KG1 (cell line): ENCODE measurements at places on chromosomes 12 and 14.

DNA sequence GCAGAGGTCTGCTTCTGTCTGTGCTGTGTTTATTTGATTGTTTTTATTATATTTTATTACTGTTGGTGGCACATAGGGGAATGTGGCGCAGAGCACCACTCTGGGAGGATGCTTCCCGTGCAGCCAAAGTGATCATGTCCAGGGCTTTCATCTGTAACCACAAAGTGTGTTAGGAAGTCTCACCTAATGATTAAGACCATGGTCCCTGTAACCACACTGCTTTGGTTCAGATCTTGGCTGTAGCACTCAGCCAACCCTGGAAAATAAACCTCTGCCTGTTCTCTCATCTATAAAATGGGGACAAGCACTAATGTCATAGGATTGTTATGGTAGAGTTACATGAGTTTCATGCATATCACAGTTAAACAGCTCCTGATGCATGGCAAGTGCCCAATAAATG, 1.9 kb downstream of the RESF1 start:
- DNase-seq = no peak

DNA sequence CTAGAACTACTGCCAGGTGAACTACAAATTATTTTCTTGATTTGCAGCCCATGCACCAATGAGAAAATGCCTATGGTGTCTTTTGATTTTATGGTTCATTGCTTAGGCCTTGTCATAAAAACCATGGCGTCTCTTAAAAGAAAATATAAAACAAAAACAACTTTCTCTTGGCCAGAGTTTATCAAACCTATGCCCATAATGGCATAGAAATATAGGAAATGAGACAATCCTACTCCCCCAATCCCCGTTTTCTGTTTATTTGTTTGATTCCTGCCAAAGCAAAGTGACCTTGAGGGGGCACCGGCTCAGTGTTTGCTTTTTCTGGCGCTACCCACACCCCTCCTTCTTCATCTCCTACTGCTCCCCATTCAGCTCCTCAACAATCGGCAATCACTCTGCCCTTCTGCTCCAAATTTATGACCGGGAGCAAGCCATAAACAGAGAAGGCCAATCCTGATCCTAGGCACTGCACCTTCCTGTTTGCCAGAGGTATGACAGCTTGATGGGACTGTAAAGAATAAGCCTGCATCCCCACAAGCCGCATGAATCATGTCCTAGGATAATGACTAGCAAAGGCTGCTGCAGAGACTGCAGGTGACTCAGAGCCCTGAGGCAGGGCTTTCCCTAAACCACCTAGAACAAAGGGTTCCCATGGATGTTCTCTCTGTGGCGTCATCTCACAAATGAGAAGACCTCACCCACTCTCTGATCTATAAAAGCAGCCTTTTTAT, 874.9 kb downstream of the NRXN3 start:
- DNase-seq = no peak

DNA sequence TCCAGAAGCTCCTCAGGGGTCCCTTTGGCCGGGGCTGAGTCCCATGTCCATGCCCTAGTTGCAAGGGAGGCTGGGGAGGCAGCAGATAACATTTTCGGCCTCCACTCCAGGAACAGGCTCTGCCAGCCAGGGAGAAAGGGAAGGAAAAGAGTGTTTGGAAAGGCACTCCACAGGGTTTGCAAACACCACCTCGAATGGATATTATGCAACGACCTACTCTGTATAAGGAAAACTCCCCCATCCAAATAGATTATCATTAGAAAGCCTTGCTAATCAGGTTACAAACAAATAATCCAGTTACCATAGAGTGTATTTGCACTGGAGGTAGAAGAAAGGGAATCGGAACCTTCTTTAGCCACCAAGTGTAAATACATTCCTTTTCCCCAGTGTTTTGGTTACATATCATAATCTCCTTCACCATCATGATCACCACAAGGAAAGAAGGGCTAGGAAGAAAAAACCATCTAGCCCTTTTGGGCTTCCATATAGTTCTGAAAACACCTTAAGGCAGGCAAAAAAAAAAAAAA, 40.4 kb downstream of the TMCC3 start:
- DNase-seq = no peak

DNA sequence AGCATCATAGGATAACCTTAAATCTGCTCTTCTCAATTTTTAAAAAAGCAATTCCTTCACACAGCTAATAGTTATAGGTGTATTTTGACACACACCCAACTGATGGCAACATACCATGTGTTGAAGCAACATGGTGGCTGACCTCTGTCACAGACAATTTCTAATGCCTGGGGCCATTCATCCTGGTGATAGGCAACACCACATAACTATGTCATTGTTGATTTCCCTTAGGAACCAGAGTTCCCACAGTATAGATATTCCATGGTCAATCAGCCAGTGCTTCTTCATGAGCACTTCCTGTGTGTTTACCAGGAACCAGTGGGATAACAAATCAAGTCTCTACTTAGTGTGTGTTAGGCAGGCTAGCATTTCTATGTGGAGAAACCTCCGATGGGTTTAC, 88.3 kb downstream of the FIGNL2 start:
- no peak for DNase-seq

- no peak for DNase-seq
Measured at GRCh38 chr14:51335531-51335930, 95.5 kb downstream of the TMX1 start.

DNA sequence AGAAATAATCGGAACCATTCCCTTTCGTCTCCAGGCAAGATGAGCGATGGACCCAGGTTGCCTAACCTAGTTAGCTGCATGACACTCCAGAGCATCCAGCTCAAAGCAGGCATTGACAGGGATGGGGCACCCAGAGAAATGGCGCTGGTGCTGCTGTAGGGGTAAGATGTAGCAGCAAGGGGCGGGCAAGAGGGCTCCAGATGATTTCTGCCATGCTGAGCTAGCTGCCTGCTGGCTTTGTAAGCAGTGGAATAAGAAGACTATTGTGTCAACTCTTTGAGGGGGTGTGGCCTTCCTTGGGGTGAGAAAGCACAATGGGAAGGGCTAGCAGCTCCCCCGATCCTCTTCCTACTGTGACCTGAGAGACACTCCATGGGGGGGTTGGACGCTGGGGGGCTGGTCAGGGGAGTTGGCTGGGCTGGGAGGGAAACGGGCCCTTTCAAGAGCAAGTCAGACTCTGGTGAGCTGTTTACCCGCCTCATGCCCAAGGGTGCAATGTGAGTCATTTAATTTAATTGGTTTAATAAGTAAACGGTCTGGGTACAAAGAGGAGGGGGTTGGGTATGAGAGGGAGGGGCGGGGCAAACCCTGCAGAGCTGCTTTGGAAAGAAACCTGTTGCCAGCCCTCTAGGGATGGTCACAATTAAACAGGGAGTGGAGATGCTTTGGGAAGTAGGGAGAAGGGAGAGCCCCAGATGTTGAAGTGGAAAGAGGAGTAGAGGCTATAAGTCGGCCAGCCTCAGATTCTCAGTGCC, 50.5 kb downstream of the B4GALNT3 start:
- no peak for DNase-seq

DNA sequence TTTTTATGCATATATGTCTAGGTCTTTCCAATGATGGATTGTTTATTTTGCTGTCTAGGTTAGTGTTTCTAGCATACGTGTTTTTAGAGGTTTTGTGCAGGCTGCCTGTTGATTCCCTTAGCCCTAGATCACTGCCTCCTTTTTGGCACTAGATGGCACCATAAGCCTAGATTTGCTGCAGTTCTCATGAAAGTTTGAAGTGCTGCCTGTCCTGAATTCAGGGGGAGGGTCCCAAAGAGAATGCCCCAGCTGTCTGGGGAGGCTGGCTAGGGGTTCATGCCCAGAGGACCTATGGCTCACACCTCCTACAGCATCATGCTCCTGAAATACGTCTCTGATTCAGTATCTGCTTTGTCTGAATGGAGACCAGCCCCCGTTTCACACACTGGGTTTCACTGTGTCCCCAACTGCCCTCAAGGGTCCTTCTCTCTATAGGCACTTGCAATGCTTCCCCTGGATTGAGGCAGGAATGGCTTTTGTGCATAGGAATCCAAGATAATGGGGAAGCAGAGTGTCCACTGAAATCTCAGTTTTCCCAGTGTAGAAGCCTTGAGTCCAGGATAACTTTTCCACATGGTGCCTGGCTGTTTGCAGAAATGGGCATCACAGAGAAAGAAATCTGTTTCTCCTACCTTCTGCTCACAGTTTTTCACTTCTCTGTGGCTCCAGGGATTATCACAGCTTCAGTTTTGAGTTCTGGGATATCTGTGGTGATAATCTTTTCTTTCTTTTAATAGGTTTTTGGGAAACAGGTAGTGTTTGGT, 14.2 kb upstream of the TXNRD1 start:
- peak; percentile 43 for DNase-seq

- no peak for DNase-seq
Measured at GRCh38 chr12:123912415-123913380, 59.9 kb downstream of the CCDC92 start.

DNA sequence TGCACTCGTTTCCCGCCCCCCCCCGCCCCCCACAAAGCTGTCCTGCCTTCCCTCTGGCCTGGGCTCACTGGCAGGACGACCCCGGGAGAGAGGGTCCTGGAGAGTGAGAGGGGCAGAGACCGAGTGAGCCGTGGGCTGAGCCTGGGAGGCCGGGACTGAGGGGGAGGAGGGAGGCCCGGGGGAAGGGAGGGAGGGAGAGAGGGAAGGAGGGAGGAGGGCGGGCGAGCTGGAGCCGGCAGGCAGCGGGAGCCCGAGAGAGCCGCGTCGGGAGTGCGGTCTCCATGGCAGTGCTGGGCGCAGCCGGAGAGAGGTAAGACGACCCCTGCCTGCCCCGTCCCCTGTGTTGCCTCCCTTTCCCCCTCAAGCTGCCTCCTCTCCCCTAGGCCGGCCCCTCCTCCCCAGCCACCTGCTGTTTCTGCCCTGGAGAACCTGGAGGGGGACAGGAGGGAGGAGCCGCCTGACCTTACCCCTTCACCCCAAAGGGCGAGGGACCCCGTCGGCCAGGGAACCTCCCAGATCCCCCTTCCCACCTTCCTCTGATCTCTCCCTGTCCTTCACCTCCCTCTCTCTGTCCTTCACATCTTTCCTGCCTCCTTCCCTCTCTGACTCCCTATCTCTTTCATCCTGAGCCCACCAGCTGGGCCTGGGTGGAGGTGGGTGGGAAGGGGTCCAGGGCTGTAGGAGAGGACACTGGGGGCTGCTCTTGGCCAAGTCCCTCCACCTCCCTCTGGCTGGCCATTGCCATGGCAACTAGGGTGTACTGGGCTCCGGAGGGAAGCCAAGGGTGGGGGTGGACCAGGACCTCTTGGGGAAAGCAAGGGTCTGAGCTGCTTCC, at the start of gene GPR162:
Gene GPR162 (plus strand): TSS at position 231 of the 835 bp plus-strand sequence. CDS start 2,078 bp downstream, outside the sequence.
- DNase-seq = no peak

GRCh38 chr14:89061696-89062095, 237.2 kb downstream of the TTC8 start:
- DNase-seq = no peak

DNA sequence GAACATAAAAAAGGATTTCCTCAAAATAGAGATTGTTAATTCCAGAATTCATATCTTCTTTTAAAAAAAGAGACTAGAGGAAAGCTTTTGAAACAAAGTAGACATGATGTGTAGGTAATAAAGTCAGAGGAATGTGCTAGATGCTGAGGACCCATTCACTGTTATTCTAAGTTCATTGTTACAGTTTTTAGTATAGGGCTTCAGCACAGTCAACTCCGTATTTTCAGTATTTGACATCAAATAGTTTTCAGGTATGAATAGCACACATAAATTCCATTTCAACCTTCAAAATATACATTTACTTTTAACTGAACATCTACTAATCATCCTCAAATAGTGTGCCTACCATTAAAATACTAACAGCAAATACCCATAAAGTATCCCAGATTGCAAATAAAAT, 227.8 kb downstream of the EPS8 start:
- DNase-seq = no peak

- peak; percentile 41 for DNase-seq
Measured at GRCh38 chr14:67820428-67820971, 921 bp downstream of the RAD51B start.

- DNase-seq = no peak
Measured at GRCh38 chr14:37051153-37051552, 121.3 kb downstream of the SLC25A21 start.

DNA sequence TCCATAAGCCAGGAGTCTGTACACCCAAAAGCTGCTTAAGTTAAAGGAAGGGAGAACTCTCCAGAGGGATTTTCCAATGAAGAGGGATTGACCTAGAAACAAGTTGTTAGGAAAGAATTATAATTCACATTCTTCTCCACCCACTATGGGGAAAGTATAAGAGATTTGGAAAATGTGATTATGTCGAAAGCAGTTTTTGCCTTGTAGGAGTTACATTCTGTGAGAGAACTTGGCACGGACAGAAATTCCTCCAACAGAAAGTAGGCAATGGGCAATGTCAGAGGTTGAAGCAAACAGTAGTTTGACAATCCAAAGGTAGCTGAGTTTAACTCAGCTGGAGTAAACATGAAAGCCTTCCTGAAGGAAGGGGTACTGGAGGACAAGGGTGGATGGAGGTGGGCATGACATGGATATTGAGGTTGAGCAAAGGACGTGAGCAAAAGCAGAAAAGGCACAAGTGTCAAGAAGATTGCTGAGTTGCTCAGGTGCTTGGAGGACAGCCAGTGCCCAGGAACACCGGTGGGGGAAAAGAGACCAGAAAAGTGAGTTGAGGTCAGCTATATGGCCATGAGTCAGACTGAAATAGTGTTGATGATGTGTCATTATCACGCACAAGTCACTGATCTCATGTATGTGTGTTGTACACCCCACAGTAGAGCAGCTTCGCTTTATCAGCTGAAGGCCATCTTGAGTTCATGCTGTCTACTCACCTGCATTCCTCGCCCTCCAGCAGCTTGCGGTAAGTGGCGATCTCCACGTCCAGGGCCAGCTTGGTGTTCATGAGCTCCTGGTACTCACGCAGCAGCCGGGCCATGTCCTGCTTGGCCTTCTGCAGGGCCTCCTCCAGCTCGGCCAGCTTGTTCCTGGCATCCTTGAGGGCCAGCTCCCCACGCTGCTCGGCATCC, 4.0 kb downstream of the KRT5 start:
- no peak for DNase-seq

GRCh38 chr12:29565727-29566126, 68.2 kb upstream of the OVCH1 start:
- DNase-seq = no peak

DNA sequence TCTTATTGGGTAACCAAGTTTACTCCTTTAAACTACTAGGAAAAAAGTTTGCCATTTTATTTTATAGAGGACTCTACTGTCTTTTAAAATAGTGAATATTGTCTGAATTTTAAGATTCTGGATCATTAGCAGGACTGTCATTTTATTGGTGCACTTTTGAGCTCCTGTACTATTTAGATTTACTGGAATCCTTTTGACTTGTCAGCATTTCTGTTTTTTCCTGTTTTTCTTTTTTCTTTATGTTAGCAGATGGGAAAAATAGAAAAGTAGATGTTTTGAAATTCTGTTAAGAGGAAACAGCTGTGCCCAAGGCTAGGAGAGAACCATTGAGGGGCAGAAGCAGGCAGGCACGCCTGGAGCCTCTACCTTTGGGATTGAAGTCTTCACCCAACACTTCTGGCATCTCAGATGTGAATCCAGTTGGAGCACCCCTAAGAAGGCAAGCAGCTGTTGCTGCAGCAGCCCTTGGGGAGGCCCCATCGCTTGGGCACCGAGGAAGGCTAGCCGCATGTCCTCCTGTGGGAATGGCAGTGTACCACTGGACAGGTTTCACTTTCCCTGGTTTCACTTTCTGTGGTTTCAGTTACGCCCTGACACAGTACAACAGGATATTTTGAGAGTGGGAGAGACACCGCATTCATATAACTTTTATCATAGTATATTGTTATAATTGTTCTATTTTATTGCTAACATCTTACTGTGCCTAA, 11.5 kb downstream of the RIMKLB start:
- DNase-seq = no peak
